ENCODE measurements at places on chromosomes 13 and 19.

DNA sequence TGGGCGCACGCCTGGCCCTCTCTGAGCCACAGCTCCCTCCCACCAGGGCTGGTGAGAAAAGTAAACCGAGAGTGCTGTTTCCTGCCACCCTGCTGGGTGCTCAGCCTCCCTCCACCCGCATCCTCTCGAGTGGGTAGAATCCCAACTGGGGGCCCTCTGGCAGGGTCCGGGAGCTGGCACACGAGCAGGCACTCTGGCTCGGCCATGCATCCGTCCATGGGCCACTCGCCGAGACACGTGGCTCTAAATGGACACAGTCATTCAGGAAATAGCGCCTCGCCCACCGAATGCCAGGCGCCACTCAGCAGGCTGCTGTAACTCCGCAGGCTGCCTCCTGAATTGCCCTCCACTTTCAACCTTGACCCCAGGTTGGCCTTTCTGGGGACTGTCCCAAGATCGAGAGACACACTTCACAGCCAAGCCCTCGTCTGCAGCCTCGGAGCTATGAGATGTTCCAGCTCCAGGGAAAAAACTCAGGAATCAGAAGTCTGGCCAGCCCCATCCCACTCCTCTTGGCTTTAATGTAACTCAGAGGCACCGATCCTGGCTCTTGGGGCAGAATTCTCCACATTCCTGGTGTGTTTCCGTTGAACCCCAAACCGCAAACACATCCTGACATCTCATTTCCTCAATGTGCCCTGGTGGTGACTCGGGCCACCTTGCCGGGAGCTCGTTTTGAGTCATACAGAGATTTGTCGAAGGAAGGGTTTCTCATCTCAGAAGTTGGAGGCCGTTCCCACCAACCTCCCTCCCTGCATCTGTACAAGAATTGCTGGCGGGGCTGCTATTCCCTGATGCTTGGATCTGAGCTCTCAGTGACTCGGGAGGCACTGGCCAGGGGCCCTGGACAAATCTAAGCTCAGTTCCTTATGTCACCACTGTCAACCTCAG is 14.1 kb downstream of the KLF2 start:
- peak; percentile 92 for DNase-seq

DNA sequence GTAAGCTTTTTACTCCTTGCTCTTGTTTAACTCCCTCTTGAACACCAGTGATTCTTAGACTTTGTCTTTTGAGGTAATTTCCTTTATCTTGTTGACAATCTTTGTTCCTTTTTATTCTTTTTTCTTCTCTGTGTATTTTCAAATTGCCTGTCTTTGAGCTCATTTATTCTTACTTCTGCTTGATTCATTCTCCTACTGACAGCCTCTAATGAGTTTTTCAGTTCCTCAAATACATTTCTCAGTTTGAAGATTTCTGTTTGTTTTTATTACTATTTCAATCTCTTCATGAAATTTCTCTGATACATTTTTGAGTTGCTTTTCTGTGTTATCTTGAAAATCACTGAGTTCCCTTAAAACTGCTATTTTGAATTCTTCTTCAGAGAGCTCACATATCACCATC is 154.1 kb downstream of the ATP8A2 start:
- no peak for DNase-seq

GRCh38 chr13:33728271-33729037 is 89.5 kb upstream of the RFC3 start:
- no peak for DNase-seq

DNA sequence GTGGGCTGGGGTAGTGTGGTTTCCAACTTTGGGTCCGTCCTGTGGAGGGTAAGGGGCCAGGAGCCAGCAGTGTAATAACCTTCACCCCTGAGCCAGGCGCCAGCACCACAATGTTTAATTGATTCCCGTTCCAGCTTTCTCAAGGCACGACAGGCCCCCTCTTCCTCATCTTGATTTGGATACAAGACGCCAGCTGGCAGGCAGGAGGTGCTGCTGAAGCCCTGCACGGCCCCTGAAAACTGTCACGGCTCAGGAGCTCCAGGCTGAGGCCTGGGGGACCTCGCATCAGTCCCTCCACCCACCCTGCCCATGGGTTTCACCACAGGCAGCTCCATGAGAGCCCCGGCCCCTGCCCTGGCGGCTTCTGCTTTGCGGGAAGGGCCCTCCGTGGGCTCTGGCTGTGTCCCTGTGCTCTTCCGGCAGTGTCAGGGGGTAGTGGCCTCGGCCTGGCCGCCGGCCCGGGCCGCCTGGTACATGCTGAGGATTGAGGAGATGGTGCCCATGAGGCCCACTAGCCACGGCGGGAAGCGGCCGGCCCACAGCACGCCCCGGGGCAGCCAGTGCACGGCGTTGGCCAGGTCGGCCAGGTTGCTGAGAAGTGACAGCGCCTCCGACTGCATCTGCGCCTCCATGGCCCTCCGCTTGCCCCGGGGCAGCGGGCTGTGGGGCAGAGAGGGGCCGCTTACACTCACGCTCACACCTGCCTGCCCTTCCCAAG is 11.9 kb downstream of the PEX11G start:
- no peak for DNase-seq

- no peak for DNase-seq
These were observed 29.7 kb upstream of the FAM216B start for GRCh38 chr13:42751693-42752092.

DNA sequence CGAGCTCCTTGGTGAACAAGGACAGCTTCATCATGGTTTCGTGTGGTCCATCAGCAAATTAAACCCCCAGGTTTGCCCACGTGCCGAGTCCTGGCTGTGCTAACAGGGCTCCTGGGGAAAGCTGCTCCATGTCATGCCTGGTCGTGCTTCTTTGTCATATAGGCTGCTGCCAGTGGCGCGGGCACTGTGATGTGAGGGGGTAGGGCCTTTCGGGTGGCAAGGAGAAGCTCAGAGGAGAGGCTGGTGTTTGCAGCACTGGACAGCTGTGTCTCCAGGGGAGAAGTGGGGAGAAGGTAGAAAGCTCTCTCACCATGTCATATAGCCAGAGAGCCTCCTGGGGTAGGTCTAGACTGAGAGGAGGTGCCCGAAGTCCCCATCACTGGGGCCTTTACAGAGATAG is 13.3 kb downstream of the VSTM2B start:
- no peak for DNase-seq

DNA sequence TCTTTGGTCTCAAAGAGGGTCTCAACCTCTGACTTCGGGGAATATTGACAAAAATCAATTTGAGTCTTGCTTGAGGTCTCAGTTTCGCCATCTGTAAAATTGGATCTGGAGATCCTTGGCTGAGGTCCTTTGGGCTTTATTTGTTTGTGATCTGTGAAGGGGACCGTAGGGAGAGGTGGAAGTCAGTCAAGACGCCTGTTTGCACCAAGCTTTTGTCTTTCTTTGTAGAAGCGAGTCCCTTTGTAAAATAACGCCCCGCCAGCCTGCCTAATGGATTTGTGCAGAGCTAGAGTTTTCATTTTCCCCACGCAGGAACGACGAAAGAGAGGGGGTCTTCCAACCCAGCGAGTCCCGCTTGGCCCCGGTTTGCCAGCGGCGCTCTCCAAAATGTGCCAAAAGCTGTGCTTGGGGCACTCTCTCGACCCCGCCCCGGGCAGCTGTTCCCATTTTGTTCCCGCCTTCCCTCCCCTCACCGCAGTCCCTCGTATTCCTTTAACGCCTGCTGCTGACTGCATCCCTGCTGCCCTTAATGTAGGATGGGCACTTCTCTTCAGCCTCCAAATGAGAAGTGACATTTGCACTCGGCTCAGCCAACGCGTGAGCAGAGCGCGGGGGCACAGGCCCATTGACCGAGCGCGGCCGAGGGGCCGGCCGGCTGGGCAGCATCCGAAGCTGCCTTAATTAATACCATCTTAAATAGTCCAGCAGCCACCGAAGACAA is 13.0 kb downstream of the ZIC5 start:
- DNase-seq: no peak

GRCh38 chr13:20435616-20436368 is 89.9 kb downstream of the CRYL1 start:
- DNase-seq: no peak

GRCh38 chr13:67506407-67506806 is 276.3 kb upstream of the PCDH9 start:
- DNase-seq: no peak

GRCh38 chr19:6697291-6697690 is 23.2 kb downstream of the C3 start:
- DNase-seq: no peak

DNA sequence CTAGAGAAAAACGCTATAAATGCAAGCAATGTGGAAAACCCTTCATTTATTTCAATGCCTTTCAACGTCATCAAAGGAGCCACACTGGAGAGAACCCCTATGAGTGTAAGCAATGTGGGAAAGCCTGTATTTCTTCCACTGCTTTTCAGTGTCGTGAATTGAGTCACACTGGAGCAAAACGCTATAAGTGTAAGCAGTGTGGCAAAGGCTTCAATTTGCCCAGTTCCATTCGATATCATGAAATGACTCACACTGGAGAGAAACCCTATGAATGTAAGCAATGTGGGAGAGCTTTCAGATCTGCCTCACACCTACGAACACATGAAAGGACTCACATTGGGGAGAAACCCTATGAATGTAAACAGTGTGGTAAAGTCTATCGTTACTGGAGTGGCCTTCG is 27.4 kb downstream of the ZNF20 start:
- no peak for DNase-seq

DNA sequence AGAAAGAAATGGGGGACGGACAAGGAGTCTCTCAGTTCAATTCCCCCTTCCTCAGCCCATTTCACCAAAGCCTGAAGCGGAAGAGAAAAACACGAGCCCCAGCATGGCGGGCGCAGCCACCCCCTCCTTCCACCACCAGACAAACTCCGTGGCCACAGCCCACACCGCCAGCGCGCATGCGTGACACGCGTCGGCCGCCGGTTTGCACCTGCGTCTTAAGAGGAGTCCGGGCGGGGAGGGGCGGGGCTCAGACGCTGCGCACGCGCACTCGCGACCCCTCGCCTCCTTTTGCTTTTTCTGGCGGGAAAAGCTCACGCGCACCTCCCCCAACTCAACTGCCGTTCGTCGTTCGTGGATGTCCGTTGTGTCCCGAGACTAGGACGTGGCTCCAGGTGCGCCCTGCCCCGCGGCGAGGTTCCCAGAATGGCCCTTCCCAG is at the start of gene KASH5:
TSS of gene KASH5 (plus strand) at position 314 of the 437 bp plus-strand sequence. CDS start 2,635 bp downstream, outside the sequence.
- no peak for DNase-seq

GRCh38 chr13:49140910-49141611 is 79.1 kb upstream of the MLNR start:
- DNase-seq: no peak

DNA sequence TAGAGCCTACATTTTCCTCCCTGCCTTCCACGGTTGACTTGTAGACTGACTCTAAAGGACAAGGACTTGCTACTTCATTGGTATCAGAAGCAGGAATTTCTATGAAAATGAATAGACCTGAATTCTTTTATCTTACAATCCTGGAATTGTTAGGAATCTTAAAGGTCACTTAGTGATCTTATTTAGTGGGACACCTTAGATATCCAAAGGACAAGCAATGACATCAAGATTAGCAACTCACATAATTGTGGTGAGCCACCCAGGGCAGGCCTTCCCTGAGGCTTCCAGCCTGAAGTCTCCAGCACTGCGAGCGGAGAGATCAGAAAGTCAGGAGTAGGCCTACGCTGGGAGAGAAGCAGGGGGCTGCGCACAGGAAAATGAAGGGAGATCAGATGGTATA is 37.8 kb downstream of the KLF5 start:
- no peak for DNase-seq

GRCh38 chr19:2446381-2446780 is 10.4 kb downstream of the LMNB2 start:
- no peak for DNase-seq

- DNase-seq: no peak
These were observed 30.6 kb downstream of the GPX4 start for GRCh38 chr19:1134431-1134830.

DNA sequence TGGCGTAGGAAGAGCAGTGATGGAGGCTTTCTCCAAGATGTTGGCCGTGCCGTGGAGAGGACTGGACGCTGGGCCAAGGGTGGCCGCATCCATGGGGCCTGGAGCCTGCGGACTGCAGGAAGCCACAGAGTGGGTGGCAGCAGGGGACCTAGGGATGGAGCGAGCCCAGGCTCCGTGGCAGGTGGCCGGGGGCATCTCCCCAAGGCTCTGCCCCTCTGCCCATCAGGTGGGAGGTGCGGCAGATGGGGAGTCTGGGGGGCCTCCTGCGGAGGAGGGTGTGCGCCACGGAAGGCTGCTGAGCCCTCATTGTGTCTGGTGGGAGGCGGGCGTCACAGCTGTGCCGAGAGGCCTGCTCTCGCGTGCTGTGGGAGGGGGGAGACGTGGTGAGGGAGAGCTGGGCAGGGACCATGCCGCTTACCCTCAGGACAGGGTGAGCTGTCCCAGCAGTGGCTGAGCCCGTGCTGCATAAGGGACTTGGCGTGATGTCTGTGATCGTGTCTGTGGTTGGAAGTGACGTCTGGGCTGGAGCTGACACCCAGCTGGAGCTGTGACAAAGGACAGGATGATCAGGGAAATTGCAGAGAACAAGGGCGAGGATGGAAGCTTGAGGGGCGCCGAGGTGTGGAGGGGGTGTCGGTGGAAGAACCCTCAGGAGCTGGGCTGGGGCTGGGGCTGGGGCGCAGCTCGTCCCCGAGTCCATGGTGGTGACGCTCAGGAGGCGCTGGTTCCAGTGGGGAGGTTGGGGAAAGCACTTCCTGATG is 13.4 kb downstream of the MCF2L start:
- DNase-seq: no peak

GRCh38 chr19:45171211-45171623 is 6.8 kb downstream of the TRAPPC6A start:
- no peak for DNase-seq

DNA sequence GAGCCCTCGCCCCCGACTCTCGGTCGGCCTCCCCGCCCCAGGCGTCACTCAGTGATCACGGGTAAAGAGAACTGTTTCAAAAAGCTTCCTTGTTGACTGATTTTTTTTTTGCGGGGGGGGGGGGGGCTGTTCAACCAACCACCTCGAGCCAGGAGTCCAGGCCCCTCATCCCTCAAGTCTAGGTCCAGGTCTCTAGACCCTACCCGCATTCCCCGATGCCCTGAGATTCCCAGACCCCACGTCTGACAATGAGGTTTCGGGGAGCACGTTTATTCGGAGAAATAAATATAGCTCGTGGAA is 4.3 kb downstream of the HRC start:
- DNase-seq: no peak

- no peak for DNase-seq
These were observed 28.5 kb downstream of the TRPM4 start for GRCh38 chr19:49186108-49186507.

GRCh38 chr19:42323473-42323851 is 2.0 kb upstream of the MEGF8 start:
- no peak for DNase-seq
